ENCODE measurements at places on chromosomes 7 and 10.
A peak's percentile ranks its signal among the peaks of the same experiment; 100 is the strongest.

GRCh38 chr10:73585327-73585726 is 5.8 kb downstream of the USP54 start:
- DNase-seq: no peak

DNA sequence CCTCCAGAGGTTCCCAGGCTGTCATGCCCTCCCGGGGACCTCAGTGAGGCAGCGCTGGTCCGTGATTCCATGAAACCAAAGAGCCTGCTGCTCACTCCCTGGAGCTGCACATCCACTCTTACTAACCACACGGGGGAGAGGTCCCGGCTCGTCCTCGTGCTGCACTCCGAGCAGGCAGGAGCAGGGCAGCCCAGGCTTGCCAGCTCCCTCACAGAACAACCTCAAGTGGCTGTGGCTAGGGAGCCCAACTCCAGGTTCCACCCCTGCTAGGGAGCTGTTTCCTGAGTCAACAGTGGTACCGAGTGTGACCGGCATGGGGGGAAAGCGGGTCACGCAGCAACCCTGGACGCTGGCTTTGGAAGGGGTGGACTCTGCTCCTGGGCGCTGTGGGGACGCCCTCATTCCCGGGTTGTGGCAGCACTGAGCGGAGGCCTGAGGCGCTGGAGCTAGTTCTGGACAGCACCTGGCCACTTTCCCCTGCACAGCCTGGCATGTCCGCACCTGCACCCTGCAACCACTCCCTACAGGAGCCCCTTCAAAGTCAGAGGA is 27.9 kb upstream of the PPP2R2D start:
- DNase-seq: no peak

DNA sequence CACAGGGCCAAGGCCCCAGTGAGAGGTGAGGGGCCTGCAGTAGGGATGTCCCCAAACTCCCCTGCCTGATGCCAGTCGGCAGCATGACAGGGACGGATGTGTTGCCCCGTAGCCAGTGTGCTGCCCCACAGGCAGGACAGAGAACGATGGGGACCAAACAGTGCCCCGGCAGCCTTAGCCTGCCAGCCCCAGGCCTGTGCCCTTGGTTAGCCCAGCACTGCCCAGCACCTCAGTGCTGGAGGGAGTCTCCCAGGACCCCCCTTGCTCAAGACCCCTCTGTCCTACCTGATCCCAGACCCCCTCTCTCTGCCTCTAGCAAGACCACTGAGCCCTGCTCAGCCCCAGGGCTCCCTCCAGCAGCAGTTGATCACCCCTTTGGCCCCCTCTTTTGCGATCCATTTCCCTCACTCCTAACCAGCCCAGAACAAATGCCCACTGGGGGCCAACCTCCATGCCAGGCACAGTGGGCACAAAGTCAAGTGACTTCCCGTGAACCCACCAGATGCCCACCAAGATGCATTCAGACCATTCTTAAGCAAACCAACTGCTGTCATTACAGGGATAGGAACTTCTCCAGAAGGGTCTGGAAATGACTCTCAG is 34.0 kb downstream of the OAT start:
- DNase-seq: no peak

DNA sequence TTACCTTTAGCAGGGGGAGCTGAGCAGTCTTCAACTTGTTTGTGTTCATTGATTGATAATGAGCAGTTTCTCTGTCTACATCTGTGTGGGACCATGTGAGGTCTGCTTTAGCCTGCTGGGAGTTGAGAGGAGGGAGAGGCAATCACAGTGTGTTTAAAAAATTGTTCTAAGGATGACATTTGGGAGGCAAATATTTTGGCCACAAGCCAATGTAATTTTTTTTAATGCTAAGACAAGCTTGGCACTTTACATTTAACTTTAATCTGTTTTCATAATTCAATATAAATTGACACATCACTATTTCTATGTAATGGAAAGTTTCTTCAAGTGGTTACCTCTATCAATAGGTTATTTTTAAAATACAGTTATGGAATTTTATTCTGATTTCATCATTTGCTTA is 55.9 kb upstream of the SEMA3A start:
- no peak for DNase-seq

- no peak for DNase-seq
Observed at GRCh38 chr10:122417667-122418066, 36.8 kb upstream of the ARMS2 start.

DNA sequence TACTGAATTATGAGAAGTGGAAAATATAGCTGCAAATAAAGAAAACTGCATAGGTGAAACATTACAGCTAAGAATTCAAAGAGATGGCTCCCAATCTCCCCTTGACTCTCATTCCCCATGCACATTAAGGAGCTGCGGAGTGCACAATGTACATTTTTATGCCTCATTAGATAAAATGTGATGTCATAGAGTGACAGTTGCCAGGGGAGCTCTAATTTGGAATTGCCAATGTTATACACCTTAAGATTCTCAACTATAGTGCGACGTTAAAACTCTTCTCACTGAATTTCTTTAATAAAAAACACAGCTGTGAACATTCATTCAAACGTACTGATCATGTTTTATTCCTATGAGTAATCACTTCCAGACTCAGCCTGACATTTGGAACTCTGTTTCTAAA is 386.9 kb upstream of the CELF2 start:
- DNase-seq: no peak

GRCh38 chr7:77525231-77525630 is 11.9 kb upstream of the PTPN12 start:
- no peak for DNase-seq

- DNase-seq: no peak
Observed at GRCh38 chr7:3194501-3195141, 106.4 kb upstream of the SDK1 start.

- no peak for DNase-seq
Observed at GRCh38 chr10:74485283-74485682, 334.3 kb downstream of the ADK start.

- no peak for DNase-seq
Observed at GRCh38 chr7:23852988-23853387, 143.0 kb downstream of the STK31 start.

DNA sequence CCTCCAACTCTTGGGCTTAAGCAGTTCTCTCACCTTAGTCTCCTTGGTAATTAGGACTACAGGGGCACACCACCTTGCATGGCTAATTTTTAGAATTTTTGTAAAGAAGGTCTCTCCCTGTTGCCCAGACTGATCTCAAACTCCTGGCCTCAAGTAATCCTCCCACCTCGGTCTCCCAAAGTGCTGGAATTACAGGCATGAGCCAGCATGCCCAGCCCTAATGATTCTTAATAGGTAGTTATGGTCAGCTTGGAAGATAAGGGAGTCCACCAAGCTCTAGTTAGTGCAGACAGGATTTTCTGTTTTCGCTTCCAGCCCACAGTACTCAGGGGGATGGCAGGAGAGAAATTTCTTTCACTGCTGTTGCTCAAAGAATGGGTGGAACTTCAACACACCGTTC is 127.9 kb upstream of the PLXDC2 start:
- DNase-seq: no peak

- DNase-seq: no peak
Observed at GRCh38 chr7:117895276-117895675, 22.0 kb upstream of the CTTNBP2 start.

- DNase-seq: no peak
Observed at GRCh38 chr7:23356726-23357125, 57.6 kb downstream of the MALSU1 start.

DNA sequence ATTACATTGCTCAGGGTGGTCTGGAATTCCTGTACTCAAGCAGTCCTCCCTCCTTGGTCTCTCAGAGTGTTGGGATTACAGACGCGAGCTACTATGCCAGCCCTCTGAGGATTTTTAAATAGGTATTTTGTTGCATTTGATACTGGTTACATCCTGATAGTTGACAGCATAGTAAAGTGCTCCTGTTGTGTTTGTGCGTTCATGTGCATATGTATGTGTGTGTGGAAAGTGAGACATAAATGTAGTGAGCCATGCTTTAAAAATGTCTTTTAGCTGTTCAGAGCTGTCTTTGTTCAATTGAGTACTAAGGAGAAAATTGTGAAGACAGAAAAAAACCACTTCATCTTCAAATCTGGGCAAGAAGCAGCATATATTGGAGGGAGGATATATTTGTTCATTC is 27.8 kb downstream of the ZNRF2 start:
- DNase-seq: no peak

- no peak for DNase-seq
Observed at GRCh38 chr10:19505320-19506312, 310.6 kb upstream of the PLXDC2 start.

DNA sequence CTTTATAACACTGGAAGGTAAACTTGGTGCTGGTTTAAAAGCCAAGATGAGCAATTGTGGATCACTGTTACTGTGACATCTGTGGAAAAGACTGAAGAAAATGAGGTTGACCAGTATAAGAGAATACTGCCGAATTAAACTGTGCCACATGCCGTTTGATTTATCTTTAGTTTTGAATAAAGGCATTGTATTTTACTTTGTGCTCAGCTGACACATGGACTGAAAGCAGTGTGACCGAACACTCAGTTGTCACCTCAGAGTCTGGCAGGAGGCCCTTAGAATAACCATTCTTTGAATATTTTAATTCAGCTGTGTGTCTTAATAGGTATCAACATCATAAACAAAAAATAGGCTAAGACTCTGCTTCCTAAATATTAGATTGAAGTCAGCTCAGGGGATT is 133.7 kb upstream of the GJD4 start:
- DNase-seq: no peak

DNA sequence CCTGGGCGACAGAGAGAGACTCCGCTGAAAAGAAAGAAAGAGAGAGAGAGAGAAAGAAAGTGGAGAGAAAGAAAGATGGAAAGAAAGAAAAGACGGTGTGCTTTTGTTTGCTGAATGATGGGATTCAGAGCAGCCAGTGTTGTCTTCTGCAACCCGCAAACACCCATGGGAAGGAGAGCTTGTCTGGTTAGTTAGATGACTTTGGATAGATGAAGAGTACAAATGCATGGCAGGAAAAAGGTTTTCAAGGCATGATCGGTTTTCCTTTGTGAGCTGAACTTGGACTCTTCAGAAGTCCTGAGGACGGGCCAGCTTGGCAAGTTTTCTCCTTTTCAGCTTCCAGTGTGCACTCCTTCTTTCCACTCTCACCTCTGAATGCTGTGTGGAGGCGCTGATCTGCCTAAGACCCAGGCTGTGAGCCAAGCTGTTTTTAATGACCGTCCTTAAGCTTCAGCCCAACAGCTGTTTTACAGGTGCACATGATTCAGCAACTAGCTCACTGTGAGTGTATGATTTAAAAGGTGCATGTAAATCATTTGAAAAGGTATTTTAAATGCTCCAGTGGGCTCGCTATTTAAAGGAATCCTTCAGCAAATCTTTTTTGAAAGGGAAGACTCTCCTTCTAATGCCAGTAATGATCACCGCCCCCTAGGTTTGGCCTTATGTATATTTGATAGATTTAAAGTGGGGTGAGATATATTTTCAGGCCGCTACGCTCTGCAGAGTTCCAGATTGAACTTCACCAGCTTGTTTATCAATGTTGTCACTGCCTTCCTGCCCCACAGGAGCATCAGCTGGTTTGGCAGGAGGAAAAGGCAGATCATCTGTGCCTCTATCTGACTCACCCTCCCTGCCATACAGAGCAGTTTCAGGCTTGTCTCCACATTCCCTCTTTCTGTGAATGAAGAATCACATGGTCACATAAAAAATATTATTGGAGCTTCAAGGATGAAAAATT is 115.0 kb downstream of the PLXDC2 start:
- no peak for DNase-seq

- DNase-seq: no peak
Observed at GRCh38 chr10:60937784-60938654, 6.0 kb downstream of the RHOBTB1 start.

DNA sequence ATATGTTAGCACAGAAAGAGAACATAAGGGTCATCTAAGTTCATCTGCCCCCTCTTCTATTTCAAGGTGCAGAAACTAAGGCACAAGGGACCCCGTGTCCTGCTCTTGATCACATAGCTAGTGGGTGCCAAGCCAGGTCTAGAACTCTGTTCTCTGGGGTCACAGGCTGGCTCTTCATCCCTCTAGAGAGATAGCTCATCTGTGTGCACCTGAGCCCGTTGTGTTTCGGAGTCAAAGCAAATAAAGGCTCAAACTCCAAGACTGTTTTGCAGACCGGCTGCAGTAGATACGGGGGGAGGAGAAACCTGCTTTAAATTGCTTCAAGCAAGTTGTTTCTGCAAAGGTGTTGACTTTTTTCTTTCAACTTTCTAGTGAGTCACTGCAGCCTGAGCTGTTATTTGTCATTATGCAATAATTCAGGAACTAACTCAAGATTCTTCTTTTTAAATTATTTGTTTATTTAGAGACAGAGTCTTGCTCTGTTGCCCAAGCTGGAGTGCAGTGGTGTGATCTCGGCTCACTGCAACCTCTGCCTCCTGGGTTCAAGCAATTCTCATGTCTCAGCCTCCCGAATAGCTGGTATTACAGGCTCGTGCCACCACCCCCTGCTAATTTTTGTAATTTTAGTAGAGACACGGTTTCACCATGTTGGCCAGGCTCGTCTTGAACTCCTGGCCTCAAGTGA is 6.5 kb downstream of the BLVRA start:
- DNase-seq: peak; percentile 44

DNA sequence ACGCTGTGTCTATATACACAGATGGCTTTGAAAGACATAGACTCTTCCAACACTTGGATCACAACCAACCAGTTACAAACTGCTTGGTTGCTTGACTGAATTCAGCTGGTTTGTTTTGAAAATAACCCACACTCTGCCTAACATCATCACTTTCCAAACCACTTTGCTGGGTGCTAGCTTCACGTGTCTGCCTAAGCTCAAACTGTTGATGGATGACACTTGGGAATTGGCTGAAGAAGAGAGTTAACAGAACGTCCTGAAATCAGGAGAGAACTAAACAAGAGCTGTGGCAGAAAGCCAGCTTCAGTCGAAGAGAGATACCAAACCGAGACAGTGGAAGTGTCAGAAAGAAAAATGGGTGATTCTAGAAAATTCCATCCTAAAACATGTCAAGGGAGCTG is 420.8 kb upstream of the AUTS2 start:
- no peak for DNase-seq

- no peak for DNase-seq
Observed at GRCh38 chr10:92640107-92640506, 47.2 kb downstream of the KIF11 start.

Data from hematopoietic multipotent progenitor cell treated with erythropoietin and hydrocortisone succinate and interleukin-3 and kit ligand, for 17 days (in vitro differentiated cells).